GM12892 (cell line): ENCODE measurements at places on chromosomes 13 and 19.
A peak's percentile ranks its signal among the peaks of the same experiment; 100 is the strongest.

DNA sequence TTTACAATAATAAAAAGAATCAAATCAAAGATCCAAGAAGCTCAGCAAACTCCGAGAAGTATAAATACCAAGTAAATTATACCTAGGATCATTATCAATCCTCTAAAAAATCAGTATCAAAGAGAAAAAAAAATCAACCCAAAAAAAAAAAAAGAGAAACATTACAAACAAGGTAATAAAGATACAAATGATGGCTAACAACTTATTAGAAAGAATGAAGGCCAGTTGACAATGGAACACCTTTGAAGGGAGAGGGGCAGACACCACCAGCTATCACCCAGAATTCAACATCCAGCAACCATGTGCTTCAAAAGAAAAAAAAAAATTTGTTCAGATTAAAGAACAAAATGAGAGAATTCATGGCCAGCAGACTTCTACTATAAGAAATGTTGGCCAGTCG, 77.2 kb downstream of the ABCC4 start:
- DNase-seq: no peak

- no peak for DNase-seq
Observed at GRCh38 chr13:30486230-30487074, 20.7 kb upstream of the HMGB1 start.

- no peak for DNase-seq
Observed at GRCh38 chr13:108060111-108060510, 155.2 kb downstream of the LIG4 start.

- no peak for DNase-seq
Observed at GRCh38 chr19:31013384-31014020, 335.7 kb downstream of the TSHZ3 start.

DNA sequence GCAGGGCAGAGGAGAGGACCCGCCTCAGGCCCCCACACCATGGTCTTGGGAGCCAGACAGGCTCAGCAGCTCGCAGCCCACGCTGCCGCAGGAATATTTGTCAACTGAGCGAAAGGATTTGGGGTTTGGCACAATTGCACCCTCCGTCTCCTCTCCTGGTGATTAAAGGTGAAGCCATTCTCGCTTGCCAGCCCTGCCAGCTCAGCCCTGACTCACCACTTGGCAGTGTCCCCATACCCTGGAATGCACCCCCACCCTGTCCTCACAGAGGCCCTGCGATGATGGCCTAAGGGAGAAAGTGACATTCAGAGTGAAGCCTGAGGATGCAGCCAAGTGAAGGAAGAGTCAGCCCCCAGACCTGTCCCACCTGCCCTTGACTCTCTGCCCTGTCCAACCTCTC, 18.8 kb downstream of the CYTH2 start:
- DNase-seq: no peak

- no peak for DNase-seq
Observed at GRCh38 chr19:58128041-58128685, 22.4 kb downstream of the ZNF329 start.

DNA sequence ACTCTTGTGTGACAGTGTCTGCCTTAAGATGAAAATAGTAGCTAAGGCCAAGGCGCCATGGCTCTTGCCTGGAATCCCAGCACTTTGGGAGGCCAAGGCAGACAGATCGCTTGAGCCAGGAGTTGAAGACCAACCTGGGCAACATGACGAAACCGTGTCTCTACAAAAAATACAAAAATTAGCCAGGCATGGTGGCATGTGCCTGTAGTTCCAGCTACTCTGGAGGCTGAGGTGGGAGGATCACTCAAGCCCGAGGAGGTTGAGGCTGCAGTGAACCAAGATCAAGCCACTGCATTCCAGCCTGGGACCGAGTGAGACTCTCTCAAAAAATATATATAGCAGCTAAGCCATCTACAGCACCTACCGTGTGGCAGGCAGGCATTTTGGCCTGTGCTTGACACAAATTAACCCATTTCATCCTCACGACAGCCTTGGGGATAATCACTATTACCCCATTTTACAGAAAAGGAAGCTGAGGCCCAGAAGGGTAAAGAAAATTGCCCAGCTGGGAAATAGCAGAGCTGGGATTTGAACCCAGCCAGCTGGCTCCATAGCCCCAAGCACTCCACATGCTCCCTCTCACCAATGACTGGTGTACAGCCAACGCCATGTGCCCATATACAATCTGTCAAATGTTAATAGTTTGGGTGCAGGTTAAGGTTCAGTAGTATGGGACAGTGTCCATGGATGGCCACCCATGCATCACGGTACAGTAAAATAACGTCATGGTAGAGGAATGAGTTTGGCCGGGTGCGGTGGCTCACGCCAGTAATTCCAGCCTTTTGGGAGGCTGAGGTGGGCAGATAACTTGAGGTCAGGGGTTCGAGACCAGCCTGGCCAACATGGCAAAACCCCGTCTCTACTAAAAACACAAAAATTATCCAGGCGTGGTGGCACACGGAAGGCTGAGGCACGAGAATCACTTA, 3.1 kb downstream of the SLC1A5 start:
- no peak for DNase-seq

DNA sequence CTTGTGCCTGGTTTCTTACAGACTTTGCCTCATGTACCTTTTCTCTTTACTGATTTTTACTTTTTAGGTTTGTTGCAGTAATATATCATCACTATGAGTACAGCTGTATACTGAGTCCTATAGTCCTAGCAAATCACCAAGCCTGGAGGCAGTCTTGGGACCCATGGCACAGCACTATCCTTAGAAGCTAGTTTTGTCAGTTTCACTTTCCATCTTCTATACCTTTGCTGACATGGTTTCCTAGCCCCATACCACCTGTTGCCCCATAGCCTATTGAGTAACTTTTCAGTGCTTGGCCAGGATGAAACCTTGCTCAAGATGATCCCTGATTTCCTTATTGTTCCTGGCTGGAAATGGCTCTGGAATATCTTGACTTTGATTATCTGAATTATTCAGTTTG, 826.4 kb downstream of the GPC5 start:
- DNase-seq: no peak

DNA sequence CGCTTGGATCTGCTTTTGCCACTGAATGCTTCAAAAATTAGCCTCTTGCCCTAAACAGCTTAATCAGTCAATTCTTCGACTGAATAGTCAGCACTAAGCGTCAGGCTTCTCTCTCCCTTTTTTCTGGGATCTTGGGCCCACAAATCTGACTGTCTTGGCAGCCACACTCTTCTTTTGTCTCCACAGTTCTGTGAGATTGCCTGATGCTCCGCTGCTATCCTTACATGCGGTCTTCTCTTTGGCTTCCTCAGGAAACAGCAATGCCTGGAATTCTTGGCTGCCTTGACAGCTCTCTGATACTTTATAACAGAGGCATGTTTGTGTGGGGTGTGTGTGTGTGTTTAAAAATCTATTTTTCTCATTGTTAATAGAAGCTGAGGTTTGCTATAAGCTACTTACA, 32.6 kb downstream of the ERCC5 start:
- DNase-seq: no peak

- DNase-seq: no peak
Observed at GRCh38 chr19:48120505-48120904, 9.9 kb upstream of the PLA2G4C start.

- DNase-seq: no peak
Observed at GRCh38 chr19:30557927-30558557, 185.9 kb downstream of the ZNF536 start.

DNA sequence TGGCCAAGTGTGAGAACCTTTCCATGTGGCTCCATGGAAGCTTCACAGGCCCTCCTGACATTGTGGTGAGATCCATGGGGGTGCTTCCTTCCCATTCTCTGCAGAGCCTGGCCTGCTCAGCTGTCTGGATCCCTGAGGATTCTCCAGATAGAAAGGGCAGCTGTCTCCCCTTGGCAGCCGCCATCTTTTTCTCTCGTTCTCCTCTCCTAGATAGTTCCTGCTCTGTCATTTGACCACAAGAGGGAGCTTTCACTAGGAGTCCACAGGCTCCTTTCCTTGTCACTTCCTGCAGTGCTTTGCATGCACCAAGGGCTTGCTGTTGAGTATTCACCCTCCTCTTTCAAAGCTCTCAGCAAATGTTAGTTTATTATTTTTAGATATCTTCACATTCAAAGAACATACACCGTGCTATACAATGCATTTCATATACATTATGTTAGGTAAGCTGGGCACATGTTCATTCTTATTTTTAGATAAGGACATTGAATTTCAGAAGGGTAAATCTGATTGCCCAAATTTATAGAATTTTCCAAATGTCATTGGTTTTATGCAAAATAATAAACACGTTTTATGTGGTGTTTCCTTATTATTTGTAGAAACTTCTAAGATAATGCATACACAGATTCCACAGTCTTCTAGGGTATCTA, 133.2 kb downstream of the FRY start:
- DNase-seq: no peak

DNA sequence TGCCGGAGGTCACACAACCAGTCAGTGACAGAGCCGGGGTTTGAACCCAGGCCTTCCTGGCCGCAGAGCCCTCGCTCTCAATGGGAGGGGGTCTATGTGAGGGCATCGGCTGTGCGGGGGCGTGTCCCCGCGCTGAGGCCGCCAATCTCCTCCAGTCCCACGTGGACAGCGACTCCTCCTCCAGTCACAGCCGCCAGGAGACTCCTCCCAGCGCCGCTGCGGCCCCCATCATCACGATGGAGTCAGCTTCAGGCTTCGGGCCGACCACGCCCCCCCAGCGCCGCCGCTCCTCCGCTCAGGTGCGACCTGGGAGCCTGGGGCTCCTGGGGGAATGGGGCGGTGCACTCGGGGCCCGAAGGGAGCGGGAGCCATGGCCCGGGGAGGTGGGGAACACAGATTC, 6.0 kb downstream of the SPRED3 start:
- peak; percentile 61 for DNase-seq

DNA sequence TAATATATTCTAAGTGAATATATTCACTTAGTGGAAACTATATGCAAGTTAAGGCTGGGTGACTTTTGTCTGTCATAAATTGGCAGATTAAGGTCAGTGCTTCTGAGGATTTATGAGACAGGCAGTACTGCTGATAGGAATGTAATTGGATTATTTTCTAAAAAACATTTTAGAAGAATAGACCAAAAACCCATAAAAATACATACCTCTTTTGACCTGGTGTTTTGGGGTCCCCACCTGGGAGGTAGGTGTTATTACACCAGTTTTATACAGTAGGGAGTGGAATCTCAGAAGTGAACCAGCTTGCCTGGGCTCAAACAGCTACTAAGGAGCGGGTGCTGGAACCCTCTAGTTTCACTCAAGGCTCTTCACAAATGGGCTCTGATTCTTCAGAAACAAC, 25.3 kb downstream of the COG3 start:
- DNase-seq: no peak

GRCh38 chr13:43545317-43545874, 241.4 kb downstream of the ENOX1 start:
- no peak for DNase-seq

- no peak for DNase-seq
Observed at GRCh38 chr13:75055296-75055695, 426.7 kb downstream of the TBC1D4 start.

- no peak for DNase-seq
Observed at GRCh38 chr19:4298810-4299550, 3.2 kb downstream of the TMIGD2 start.

- DNase-seq: peak; percentile 1
Observed at GRCh38 chr19:10920288-10920655, 8.2 kb downstream of the YIPF2 start.

DNA sequence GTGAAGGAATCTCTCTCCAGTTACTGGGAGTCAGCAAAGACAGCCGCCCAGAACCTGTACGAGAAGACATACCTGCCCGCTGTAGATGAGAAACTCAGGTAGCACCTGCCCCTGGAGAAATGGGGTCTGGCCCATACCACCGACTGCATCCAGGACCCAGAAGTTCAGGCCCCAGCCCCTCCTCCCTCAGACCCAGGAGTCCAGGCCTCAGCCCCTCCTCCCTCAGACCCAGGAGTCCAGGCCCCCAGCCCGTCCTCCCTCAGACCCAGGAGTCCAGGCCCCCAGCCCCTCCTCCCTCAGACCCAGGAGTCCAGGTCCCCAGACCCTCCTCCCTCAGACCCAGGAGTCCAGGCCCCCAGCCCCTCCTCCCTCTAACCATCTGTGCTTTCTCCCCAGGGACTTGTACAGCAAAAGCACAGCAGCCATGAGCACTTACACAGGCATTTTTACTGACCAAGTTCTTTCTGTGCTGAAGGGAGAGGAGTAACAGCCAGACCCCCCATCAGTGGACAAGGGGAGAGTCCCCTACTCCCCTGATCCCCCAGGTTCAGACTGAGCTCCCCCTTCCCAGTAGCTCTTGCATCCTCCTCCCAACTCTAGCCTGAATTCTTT, 3.0 kb downstream of the APOC2 start:
- DNase-seq: no peak

GRCh38 chr13:59514316-59514715, 649.4 kb downstream of the DIAPH3 start:
- DNase-seq: no peak

DNA sequence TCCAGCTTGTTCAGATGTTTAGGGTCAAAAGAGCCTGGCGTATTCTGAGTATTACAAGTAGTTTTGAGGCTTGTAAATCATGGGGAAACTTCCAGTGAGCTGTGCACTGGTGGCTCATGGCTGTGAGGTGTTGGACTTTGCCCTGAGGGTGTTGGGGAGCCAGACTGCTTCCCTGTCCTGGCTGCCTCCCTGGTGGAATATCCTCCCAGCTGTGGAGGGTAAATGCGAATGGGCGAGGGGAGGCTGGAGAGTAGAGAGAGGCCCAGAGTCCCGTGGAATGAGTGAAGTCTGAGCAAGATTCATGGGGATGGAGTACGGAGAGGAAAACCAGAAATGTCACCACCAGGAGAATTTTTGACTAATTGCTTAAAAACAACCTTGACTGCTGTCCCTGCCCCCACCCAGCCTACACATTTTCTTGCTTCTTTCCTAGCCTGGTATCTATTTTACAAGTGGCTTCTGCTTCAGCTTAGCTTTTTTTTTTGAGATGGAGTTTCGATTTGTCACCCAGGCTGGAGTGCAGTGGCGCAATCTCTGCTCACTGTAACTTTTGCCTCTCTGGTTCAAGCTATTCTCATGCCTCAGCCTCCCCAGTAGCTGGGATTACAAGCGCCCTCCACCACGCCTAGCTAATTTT, 3.7 kb downstream of the SNRPA start:
- DNase-seq: no peak

DNA sequence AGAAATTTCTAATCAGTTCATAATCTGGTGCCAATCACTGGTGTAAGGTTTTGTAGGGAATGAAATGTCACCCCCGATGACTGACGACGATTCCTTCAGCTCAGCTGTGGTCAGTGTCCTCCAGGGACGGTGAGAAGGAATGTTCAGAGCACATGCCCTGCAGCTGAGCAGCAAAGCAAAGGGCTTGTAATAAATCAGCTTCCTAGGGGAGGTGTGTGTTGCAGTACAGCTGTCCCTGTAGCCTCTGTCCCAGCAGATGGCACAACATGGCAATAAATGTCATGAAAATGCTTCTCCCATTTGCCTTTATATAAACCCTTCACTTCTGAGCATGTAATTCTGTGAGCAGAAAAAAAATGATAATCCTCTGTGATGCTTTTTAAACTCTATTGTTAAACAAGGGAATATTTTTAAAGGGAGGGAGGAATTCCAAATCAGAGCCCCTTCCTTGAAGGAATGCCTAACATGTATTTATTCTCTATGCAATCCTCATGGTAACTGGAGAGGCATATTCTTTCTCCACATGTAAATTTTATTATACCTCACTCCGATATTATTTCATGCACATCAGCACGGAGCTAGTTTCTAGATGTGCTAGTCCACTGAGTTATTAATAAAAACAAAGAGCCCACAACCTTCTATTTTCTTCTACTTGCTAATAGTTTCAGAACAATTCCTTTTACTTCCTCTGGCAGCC, 102.5 kb downstream of the FAM216B start:
- DNase-seq: no peak
